Activated naive CD4-positive, alpha-beta T cell treated with Interleukin-2 at 50 U/mL for 16 hours (primary cell): ENCODE measurements at places on chromosomes 2 and 18.

DNA sequence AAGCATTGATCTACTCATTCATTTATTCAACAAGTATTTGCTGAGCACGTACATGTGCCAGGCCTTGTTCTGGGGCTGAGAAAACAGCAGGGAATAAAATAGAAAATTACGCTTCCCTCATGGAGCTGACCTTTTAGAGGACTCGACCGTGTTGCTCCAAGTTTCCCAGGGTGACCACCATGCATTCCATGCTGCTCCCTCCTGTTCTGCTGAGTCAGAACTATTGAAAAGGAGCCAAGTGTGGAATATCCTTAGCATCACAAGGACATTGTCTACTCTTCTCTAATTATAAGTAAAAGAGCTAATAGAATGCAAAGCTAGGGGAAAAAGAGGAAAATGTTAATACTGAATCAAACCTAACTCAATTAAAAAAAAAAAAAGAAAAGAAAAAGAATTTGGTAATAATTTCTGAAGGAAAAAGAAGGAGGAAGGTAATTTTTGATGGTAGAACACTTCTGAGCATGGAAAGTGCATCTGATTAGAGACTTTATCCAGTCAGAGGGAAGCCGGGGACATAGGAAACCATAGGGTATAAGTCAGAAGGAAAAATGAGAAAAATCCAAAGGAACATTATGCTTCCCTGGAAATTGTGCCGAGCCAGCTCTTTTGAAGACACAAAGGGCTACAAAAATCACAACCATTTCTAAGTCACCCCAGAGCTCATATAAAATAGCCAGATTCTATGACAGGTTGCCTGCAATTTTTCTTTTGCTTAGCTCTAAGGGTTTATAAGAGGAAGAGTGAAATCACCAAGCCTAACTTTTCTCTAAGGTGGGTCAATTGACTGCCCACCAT lies 339.4 kb downstream of the RND3 start:
- no peak for DNase-seq

- no peak for DNase-seq
Measured at GRCh38 chr2:226548732-226549131, 250.9 kb downstream of the IRS1 start.

- DNase-seq = no peak
Measured at GRCh38 chr2:209648714-209649113, 122.9 kb upstream of the UNC80 start.

GRCh38 chr2:43001055-43001378 lies 208.6 kb upstream of the HAAO start:
- no peak for DNase-seq

GRCh38 chr2:207459990-207460757 lies 69.6 kb upstream of the CREB1 start:
- DNase-seq = no peak

DNA sequence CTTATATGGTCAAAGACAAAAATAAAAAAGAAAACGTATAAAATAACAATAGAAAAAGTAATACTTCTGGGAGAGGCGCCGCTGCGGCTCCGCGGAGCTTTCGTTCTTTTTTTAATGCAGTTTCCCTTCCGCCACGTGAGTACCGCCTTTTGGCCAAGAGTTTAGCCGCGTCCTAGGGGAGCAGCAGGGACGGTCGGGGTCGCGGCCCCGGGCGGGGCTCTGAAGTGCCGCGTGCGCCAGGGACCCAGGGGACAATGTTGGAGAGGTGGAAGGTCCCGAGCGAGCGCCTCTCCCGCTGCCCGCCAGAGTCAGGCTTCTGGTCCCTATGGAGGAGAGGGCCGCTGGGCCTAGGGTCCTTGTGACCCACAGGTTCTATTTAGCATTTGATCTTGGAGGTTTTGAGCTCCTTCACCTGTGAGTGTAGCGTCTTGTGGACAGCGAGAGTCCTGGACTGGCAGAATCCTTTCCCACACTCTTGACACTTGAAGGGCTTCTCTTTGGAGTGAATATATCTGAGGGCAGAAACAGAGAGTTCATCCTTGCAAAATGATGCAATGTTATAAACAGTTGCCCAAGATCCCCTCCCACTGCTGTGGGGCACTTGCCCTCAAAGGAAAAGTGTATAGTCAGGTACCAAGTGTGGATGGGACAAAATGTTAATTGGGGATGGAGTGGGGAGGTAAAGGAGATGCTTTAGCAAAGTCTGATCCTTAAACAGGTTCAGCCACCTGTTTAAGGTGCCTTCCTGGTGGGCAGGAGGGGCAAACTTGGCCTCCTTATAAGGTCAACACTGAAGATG lies 6.3 kb downstream of the OSR1 start:
- no peak for DNase-seq

DNA sequence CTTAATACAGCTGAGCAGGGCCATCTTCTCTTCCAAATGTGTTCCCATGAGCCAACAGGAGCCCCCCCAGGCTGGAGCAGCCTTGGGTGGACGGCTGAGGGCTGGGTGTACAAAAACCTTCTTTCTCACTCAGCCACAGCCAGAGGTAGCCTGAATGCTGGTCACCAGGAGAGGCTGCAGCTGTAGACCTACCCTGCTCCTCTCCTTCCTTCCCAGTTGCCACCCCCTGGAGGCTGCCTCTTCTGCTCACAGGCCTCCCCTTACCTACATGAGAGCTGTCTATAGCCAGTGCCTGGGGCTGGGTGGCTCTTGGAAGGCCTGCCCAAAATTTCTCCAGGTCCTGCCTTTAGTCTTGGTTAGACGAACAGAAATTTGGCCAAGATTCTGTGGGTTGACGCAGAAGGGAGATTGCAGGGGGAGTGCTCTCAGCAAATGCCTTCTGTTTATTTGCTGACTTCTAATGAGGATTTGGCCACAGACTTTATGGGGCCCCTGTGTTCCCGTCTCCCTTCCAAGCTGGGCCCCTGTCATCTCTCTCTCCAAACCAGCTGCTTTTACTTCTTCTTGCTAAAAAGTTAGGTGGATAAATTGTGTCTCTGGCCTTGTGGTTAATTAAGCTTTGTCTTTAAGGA lies 18.3 kb downstream of the CELF4 start:
- DNase-seq = no peak

GRCh38 chr2:188785061-188785460 lies 189.1 kb upstream of the COL3A1 start:
- no peak for DNase-seq

DNA sequence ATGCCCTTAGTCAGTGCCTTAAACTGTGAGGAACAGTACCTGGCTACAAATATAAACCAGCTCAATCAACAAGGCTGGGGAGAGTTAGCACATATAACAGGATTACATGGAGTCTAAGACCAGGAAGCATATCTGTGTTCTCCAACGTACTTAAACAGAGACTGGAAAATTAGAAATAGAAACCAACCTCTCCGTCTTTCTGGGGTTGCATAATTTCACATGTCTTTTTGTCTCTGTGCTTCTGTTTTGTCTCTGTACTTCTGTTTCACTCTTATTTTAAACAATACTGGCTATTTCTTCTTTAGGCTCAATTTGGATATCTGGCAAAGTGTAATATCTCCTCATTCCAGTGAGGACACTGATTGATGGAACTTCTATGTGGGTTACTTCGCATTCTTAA lies 749.0 kb upstream of the ZEB2 start:
- DNase-seq = no peak

DNA sequence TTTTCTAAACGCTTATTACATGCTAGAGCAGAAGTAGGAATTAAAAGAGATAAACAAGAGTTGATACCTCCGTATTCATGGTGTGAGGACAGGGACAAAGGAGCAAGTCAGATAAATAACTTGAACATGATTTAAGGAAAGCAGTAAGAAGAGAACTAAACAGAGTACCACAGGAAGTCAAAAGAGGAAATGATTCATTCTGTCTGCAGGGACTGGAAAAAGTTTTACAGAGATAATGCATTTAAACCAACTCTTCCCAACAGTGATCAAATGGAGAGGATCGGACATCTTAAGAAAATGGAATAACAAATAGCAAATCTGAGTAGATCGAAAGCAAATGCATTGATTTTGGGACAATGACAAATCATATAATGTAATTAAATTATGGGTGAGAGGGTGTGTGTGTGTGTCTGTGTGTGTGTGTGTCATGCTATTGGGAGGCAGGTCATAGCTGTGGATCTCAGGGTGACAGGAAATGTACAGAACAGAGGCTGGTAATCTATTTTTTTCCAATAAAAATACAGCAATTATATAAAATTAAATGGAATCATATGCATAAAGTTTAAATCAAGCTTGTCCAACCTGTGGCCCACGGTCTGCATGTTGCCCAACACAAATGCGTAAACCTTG lies 113.4 kb downstream of the MC4R start:
- DNase-seq = no peak

DNA sequence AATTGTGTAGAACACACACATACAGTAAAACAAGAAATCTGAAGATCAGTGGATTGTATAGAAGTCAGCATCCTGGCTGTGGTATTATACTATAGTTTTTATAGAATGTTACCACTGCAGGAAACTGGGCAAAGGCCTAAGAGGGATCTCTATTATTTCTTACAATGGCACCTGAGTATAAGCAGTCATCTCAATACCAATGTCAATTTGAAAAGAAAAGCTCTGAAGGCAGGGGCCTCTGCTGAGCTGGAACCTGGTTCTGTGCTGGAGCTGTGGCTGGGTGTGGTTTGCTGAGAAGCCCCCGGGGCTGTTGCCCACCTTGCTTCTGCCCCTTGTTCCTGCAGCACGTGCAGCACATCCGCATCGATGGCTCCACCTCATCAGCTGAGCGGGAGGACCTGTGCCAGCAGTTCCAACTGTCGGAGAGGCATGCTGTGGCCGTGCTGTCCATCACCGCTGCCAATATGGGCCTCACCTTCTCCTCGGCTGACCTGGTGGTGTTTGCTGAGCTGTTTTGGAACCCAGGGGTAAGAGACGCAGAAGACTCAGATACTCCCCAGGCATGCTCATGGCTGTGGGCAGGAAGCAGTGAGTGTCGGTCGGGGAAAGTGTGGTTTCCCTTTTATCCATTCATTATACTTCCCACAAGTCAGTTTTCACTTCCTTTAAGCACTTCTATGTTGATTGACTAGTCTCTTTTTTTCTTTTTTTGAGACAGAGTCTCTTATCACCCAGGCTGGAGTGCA lies 23.5 kb upstream of the RPL37A start:
- DNase-seq = no peak

GRCh38 chr2:204049635-204050034 lies 113.1 kb downstream of the ICOS start:
- no peak for DNase-seq

- DNase-seq = no peak
Measured at GRCh38 chr2:86298411-86299390, 38.7 kb downstream of the REEP1 start.

DNA sequence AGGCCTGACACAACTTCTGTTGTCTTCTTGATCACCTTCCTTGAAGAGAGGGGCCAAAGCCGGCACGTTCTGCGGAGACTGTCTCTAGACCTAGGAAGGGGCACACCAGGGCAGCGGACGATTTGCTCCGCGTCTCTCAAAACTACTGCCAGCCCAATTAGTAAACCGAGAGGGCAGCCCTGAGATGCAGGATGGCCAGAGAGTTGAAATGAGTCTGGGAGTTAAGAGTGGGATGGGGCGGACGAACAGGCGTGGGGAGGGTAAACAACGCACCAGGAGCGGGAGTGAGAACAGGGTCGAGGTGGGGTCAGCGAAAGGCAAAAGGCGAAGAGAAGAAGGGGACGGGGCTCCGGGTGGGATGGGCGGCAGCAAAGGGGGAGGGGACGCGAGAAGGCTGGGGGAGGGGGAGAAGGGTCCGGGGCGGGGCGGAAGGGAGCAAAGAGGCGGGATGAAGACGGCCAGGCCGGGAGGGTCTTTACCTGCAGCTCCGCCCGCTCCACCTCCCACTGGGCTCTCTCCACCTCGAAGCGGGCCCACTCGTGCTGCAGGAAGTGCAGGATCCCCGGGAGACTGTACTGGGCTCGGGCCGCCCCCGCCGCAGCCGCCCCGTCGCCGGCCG lies 476 bp downstream of the STRN start:
- DNase-seq = peak; percentile 50

DNA sequence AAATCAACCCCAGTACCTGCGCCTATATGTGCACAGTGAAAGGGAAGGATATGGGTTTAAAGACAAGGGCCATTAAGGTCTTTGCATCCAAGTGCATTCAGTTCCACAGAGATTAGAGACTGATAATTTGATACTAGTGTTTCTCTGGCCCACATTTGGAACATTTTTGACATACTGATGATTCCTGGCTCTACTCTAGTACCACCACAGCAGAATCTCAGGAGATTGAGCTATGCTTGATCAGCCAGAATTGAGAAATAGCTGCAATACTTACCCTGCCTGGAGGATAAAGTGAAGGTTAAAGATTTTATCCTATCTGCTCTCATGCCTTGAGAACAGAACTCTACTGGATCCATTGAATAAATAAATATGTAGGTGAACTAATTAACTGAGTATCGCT lies 1267.8 kb downstream of the SUCLG1 start:
- DNase-seq = no peak

- no peak for DNase-seq
Measured at GRCh38 chr2:178025551-178026185, 46.9 kb downstream of the PDE11A start.

GRCh38 chr2:230589497-230590015 lies 123.1 kb upstream of the CAB39 start:
- peak; percentile 38 for DNase-seq

DNA sequence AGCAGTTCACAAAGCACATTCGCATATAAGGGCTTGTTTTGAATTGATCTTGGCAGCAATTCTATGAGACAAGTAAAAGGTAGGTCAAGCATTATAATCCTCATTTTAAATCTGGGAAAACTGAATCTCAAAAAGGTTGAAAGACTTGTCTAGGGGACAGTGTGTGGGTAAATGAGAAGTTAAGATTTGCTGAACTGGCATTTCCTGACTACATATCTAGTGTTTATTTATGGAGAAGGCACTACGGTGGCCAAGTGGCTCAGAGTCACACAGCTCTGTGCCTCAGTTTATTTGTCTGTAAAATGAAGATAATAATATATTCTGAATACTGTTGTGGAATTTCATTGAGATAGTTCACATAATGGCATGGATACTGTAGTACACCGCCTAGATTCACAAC lies 16.3 kb upstream of the IL1RN start:
- DNase-seq = no peak

- DNase-seq = no peak
Measured at GRCh38 chr18:50312296-50313030, 25.0 kb upstream of the CXXC1 start.

GRCh38 chr2:31736695-31737454 lies 156.1 kb upstream of the SRD5A2 start:
- no peak for DNase-seq

- DNase-seq = peak; percentile 66
Measured at GRCh38 chr2:127080938-127081755, 25.8 kb downstream of the BIN1 start.

DNA sequence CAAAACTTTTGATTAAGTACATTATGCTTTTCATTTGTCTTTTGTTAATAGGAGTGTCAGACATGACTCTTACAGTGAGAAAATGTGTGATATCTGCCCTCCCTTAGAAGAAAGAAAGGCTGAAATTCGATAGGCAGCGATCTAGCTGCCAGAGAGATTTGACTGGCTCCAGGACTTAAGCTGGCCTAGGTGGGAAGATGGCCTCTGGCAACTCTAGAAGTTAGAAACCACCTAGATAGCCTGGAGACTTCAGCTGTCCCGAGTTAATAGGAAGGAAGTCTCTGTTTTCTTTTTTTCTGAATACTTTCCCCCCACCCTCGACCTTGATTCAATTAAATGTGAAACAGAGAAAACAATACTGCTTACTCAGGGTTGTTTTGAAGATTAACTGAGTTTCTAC lies 1194.7 kb upstream of the CRIM1 start:
- DNase-seq = no peak

- no peak for DNase-seq
Measured at GRCh38 chr2:75130171-75130570, 69.1 kb downstream of the TACR1 start.

- no peak for DNase-seq
Measured at GRCh38 chr18:75109819-75110218, 99.1 kb downstream of the PTGR3 start.
